Astrocyte (in vitro differentiated cells and primary cell): ENCODE measurements at places on chromosomes 16 and 17. TPM values are rescaled to one million over a fixed set of nuclear protein-coding genes. Genes with fewer than 3 reads are reported as not detected.

DLX3 gene
- total RNA-seq = 1.00 and 1.2 TPM in 2 replicates

DNA sequence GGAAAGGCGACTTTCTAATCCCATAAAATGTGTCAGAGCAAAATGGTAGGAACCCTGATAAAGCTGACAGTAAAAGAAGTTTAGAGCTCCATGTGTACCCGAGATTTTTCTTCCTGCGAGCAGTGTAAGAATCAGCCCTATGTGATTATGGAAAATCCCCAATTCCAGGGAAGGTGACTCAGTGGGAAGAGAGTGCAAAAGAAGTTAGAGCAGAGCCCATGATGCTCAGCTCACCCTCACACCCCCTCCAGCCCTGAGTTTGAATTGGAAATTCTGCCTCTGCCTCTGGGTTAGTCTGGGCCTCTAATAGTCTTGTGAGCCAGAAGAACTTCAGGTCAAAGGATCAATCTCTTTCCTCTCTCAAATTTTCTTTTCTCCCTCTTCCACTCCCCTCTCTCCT, 12.5 kb downstream of the C17orf78 start:
- DNase-seq = peak; percentile 65

CLEC19A gene
- total RNA-seq = not detected in 2 replicates

DNA sequence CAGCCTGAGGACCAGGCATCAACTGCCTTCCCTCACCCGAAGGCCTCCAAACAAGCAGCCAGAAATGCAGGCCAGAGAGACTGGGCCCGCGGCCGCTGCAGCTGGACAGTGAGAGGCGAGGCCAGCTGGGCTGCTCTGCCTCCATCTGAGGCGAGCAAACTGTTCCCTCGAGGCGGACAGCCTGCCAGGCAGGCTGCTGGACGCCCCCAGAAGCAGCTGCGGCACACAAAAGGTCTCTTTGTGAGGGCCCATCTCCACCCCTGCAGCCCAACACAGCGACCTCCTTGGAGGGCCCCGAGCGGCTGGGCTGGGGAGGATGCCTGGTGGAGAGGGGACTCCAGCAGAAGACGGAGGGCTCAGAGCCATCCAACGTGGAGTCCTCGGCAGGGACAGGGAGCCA, 4.7 kb downstream of the CORO7 start:
- no peak for DNase-seq

GRCh38 chr16:84475643-84476240, 28.7 kb downstream of the MEAK7 start:
- DNase-seq = no peak

DNA sequence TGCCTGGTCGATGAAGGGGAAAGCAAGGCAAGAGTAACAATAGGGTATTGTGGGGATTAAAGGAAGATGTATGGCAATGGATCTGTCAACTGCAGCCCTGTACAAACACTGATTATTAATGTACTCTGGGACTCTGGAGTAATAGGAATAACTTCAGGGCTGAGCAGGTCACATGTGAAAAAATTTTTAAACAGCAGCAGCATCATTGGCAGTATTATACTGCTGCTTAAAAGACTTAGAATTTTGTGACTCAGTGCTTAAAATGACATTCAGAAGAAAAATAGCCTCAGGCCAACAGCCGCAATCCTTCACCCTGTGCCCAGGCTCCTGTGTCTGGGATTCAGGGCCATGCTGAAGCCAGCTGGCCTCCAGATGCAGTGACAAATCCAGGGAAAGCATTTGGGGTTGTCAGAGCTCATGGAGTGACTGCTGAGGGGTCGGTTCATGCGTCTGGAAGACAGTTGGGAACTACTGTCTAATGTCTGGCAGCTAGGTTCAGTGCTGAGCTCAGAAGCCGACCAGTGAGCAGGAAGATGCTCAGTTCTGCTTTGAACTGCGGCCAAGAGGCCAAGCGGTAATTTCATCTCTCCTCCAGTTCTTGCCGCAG, 22.2 kb downstream of the TEX2 start:
- DNase-seq = peak; percentile 93

- DNase-seq = peak; percentile 68
Observed at GRCh38 chr17:49337884-49338283, 24.2 kb downstream of the ZNF652 start.

GRCh38 chr16:83187405-83187804, 560.6 kb downstream of the CDH13 start:
- peak; percentile 73 for DNase-seq

DNA sequence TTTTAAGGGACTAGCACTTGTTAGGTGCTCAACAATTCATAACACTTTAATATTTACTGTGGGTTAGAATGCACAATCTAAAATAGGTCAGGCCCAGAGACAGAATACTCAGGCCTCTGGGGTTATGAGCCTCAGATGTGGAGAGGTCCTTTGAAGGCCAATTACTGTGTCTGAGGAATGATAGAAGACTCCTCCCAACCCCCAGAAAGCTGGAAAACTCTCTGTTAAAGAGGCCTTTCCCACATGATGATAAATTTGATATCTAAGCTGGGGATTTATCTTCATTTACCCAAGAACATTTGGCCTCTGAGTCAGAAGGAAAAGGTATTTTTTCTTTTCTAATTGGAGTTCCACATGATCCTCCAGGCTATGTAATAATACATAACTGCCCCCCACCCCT, 41.1 kb upstream of the MMD start:
- DNase-seq = peak; percentile 36

- DNase-seq = no peak
Observed at GRCh38 chr17:29138971-29139691, 41.1 kb downstream of the MYO18A start.

CBLN1 gene
- 0.11 TPM in 1 of 2 replicates, not detected in the other for total RNA-seq

GRCh38 chr16:88769617-88770460, 15.2 kb downstream of the PIEZO1 start:
- DNase-seq = no peak
